ENCODE measurements at places on chromosomes 4 and X.

DNA sequence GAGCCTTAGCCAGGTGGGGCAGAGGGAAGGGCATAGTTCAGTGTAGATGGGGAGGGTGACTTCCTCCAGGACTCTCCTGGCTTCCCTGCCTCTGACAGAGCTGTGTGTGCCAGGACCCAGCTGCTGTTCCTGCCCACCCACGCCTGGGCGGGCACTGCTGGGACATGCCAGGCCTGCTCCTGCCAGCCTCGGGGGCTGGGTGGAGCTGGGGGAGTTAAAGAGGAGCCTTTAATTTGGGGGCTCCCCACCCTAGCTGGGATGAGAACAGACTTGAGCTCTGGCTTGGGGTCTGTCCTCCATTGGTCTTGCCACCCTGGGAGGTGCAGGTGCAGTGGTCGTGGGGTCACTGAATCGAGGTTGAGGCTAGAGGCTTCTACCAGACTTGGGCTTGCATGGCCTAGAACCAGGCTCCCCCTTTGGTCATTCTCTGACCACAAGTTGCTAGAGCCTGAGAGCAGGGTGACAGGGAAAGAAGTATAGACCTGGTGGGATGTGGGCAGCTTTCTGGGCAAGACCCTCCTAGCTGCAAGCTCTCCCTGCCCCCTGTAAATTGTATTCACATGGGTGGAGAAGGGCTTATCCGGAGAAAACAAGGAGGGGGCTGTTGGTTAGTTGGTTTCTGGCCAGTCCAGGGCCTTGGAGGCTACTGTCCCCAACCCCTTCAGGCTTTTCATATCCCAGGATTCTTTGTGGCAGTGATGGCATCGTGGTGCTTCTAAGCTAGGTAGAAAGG, 5.7 kb downstream of the EFNB1 start:
- no peak for DNase-seq

- no peak for DNase-seq
These were observed 61.9 kb downstream of the TSC22D3 start for GRCh38 chrX:107713543-107714205.

DNA sequence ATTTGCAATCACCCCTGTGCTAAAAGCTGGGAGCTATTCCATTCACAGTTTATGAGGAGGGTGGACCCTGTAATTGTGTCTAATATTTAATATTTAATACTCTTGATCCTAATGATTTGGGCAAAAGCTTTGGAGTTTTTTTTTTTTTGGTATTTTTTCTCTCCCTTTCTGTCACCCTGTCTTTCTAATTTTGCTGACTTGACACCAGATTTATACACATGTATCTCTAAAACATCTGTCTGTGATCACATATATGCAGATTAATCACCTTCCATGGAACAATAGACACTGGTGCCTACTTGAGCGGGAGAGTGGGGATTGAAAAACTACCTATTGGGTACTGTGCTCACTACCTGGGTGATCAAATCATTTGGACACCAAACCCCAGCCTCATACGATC, 18.7 kb upstream of the ANTXR2 start:
- DNase-seq: no peak

- no peak for DNase-seq
These were observed 356.2 kb downstream of the HS3ST1 start for GRCh38 chr4:11072463-11072862.

- no peak for DNase-seq
These were observed 723.2 kb downstream of the SMARCA1 start for GRCh38 chrX:128800138-128800537.

DNA sequence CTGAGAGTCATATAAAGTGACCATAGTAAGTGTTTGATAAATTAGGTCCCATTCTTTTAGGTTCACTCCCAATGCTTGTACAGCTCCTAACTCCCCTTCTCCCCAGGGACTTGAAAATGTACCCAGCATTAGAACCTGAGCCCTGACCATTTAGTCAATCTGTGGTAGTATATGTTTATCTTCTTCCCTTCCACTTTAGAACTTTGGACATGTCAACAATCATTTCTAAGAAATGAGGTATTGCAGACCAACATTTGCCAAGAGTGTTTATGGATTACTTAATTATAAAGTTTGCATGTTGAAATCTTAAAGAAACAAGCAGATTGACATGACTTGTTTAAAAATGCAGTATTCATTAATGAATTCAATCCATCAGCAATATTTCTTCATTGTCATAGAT, 26.0 kb downstream of the AFM start:
- no peak for DNase-seq

DNA sequence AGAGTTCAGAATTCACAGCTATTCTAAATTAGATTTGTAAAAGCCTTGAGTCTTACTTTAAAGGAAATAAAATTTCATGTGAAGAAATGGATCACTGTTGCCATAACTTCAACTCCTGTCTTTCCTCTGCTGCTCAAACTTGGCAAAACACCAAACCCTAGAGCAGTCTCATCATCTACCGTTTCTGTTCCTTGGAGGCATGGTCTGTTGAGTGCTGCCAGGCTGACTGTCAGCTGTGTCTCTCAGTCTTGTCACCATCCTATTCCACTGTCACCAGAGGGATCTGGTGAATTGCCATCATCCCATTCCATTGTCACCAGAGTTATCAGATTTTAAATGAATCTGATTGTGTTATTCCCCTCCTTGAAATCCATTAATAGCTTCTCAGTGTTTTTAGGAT, 55.6 kb downstream of the STIM2 start:
- DNase-seq: no peak

DNA sequence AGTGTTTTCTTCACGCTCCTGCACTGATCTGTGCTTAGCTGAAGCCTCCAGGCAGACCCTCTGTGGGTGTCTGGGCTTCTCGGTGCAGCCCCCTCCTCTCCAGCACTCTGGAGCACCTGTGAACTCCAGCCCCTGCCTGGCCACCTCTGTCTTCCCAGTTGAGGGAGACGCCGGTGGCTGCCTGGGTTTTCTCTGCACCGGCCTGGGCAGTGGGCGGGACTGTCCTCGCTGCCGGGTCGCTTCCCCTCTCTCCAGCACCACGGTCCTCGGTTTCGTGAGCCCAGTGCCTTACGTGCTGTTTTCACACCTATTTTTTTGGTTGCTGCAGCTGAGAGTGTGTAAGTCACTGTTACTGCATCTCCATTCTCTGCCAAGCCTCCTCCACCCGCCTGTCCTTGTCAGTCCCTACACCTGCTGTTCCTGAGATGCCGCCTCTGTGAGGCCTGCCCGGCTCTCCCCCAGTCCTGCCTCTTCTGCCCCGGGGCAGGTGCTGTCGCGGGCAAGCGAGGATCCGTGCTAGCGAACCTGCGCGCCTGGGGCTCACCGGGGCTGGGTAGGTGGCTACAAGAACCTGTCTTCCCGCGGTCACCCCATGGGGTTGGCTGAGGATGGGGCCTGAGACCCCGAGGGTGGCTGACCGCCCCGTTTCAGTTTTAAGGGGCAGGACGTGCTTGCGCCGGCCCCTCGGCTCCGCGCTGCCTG, 2.4 kb upstream of the FGFRL1 start:
- no peak for DNase-seq

GRCh38 chr4:108148316-108148715, 20.4 kb downstream of the LEF1 start:
- no peak for DNase-seq

GRCh38 chr4:84661191-84661939, 78.4 kb downstream of the CDS1 start:
- DNase-seq: no peak

- no peak for DNase-seq
These were observed 411.9 kb upstream of the EMCN start for GRCh38 chr4:100929758-100930157.

GRCh38 chrX:154049209-154050112, 29.8 kb upstream of the IRAK1 start:
- DNase-seq: no peak

DNA sequence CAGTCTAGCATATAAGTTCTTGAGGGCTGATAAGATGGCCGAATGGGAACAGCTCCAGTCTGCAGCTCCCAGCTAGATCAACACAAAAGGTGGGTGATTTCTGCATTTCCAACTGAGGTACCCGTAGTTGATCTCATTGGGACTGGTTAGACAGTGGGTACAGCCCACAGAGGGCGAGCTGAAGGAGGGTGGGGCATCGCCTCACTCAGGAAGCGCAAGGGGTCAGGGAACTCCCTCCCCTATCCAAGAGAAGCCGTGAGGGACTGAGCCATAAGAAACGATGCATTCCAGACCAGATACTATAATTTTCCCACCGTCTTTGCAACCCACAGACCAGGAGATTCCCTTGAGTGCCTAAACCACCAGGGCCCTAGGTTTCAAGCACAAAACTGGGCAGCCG, 109.0 kb downstream of the RPS6KA6 start:
- no peak for DNase-seq

- no peak for DNase-seq
These were observed 5.8 kb downstream of the ITM2A start for GRCh38 chrX:79361192-79361870.

GRCh38 chr4:83080561-83080960, 34.0 kb downstream of the PLAC8 start:
- DNase-seq: no peak

GRCh38 chr4:102730968-102731533, 29.7 kb downstream of the MANBA start:
- DNase-seq: no peak

Measured in NCI-H774 (cell line).